Activated CD4-positive, alpha-beta T cell treated with anti-CD3 and anti-CD28 coated beads, Interleukin-2, amount 10 ng/mL, durations not matched to agents 24 days and 14 days (primary cell): ENCODE measurements at places on chromosomes 7 and 10.

- no peak overlapping the region for H3K4me3 ChIP-seq
- no peak overlapping the region for H3K27ac ChIP-seq
- no peak for DNase-seq
Observed at GRCh38 chr10:29426420-29426819, 137.6 kb downstream of the LYZL1 start.

GRCh38 chr7:303884-304573, 14.1 kb downstream of the FOXL3 start:
- H3K4me1 ChIP-seq, result no peaks in the 10 kb centered on the region
- no peak overlapping the region for H3K27ac ChIP-seq
- H3K27me3 ChIP-seq, result peaks cover 2% of the 10 kb centered on the region
- H3K36me3 ChIP-seq, result no peaks in the 10 kb centered on the region

DNA sequence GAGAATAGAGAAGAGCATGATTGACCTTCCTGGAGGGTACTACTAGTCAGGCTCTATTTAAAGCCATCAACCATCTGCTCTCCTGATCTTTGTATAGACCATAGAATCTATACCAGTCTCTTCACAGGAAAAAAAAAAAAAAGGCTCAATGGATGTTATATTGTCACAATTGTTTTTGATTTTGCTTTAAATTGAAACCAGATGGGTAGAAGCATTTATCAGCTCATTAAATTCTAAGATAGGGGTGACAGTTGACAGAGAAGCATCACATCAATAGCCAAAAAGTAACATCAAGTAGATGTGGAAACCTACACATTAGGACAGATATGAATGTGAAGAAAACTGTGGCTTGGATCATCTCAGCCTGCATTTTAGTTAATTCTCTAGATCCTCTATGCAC, 558.9 kb upstream of the MBL2 start:
- no peak overlapping the region for H3K4me3 ChIP-seq
- DNase-seq, result no peak
- H3K4me1 ChIP-seq, result no peaks in the 10 kb centered on the region
- H3K27me3 ChIP-seq, result no peaks in the 10 kb centered on the region
- no peaks in the 10 kb centered on the region for H3K36me3 ChIP-seq
- no peak overlapping the region for H3K27ac ChIP-seq

GRCh38 chr10:48973065-48973464, 33.4 kb upstream of the LRRC18 start:
- no peaks in the 10 kb centered on the region for H3K36me3 ChIP-seq
- no peaks in the 10 kb centered on the region for H3K27me3 ChIP-seq
- no peak overlapping the region for H3K27ac ChIP-seq
- no peak for DNase-seq
- H3K4me3 ChIP-seq, result no peak overlapping the region

- DNase-seq, result no peak
- H3K36me3 ChIP-seq, result no peaks in the 10 kb centered on the region
- peaks cover 20% of the 10 kb centered on the region for H3K27me3 ChIP-seq
Observed at GRCh38 chr10:122474131-122474818, 12.9 kb downstream of the HTRA1 start.

DNA sequence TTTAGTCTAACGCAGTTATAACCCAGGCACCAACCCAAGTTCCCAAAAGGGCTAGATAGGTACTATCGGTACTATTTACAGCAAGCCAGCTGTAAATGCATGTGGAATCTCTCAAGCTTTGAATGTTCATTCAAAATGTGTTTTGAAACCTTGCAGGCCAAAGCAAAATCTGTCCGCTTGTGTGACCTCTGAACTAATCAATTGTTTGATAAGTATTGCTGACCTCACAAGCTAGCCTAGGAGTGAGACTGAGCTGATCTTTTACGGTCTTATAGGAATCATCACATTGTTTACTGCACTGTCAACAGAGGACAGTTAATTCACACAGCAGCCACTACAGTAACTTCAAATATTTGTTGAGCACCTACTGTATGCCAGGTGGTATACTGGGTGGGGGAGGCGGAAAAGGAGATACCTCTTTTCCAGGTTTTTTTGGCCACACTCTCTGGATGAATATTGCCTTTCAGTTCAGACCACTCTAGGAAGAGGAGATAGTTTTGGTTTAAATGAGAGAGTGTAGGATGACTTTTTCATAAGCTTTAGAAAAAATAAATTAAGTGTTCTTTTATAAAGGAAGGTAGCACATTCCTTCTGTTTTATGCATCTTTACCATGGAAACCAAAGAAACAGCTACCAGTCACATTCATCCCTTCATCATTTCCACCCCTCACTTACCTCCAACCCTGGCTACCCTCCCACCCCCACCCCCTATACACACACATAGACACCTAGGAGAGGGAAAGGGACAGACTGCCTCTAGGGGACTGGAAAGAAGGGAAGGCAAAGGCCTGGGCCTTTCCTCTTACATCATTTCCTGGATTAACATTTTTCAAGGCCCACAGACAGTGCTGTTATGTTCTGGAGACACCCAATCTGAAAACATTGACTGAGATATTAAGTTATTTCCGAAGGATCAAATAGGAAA, 2.4 kb downstream of the PAPSS2 start:
- no peak overlapping the region for H3K4me3 ChIP-seq
- H3K4me1 ChIP-seq, result peaks cover 8% of the 10 kb centered on the region
- no peaks in the 10 kb centered on the region for H3K36me3 ChIP-seq
- peaks cover 45% of the 10 kb centered on the region for H3K27me3 ChIP-seq

- H3K36me3 ChIP-seq, result no peaks in the 10 kb centered on the region
- peaks cover 3% of the 10 kb centered on the region for H3K27me3 ChIP-seq
- H3K4me3 ChIP-seq, result no peak overlapping the region
- no peak for DNase-seq
- no peak overlapping the region for H3K27ac ChIP-seq
Observed at GRCh38 chr10:133536198-133536597, 9.0 kb downstream of the CYP2E1 start.

DNA sequence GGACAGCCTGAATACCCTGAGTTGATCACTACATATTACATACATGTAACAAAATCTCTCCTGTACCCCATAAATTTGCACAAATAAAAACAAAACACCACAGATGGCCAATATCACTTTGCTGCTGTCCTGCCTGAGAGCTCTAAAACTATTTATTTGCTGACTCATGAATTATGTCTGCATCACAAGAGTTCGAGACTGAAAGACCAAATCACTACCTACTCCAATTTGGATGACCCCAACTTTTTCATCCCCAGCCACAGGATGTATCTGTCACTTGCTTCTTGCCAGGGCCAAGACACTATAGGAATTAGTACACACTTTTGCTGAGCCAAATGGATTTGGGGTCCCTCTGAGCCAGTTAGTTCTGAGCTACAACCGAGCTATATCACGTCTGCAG, 409.7 kb upstream of the NFE2L3 start:
- H3K36me3 ChIP-seq, result no peaks in the 10 kb centered on the region
- H3K27me3 ChIP-seq, result no peaks in the 10 kb centered on the region
- H3K27ac ChIP-seq, result no peak overlapping the region
- no peak overlapping the region for H3K4me3 ChIP-seq
- H3K4me1 ChIP-seq, result no peaks in the 10 kb centered on the region

GRCh38 chr10:31765541-31765940, 163.1 kb downstream of the ARHGAP12 start:
- H3K4me1 ChIP-seq, result peaks cover 4% of the 10 kb centered on the region
- no peaks in the 10 kb centered on the region for H3K27me3 ChIP-seq
- H3K36me3 ChIP-seq, result no peaks in the 10 kb centered on the region

DNA sequence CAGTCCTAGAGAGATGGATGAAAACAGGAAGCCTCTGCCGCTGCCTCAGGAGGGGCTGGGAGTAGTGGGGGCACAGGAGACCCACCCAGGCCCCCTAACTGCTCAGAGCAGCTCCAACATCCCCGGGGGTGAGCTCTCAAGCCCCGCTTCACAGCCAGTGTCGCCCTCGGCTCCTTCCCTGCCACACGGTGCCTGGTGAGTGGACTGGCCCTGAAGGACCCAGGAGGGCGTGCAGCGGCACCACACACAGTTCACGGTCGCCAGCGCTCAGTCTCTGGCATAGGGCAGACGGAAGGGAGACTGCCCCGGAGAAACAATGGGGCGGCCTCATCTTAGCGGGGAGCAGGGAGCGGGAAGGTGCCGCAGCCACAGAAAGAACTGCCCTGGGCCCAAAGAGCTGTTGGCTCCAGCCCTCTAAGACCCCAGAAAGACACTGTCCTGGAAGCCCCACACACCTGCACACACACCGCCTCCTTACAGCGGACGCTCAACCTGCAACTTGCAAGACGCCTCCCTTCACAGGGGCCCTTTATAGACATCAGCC, 1.2 kb downstream of the CLDN15 start:
- no peaks in the 10 kb centered on the region for H3K27me3 ChIP-seq
- H3K4me1 ChIP-seq, result peaks cover 1% of the 10 kb centered on the region
- DNase-seq, result no peak
- H3K4me3 ChIP-seq, result no peak overlapping the region
- peaks cover 17% of the 10 kb centered on the region for H3K36me3 ChIP-seq

DNA sequence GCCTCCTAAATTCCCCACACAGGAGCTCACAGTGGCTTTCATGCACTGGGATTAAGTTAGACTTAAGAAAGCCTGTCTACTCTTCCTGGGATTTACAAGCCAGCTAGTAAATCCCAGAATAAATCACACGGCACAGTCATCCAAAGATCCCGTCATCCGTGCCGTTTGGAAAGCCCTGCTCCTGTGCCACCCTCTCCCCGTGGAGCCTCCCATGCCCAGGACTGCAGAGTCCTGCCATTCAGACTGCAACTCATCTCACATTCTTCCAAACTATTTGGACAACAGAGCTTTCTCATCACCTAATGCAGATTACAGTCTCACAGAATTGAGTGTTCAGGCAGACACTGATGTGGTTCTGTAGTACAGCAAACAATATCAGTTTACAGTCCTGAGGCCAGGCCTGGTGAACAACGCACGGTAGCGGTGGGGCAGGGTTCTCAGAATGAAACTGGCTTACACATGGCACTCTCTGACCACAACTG, 166.5 kb downstream of the EGFR start:
- H3K4me3 ChIP-seq, result no peak overlapping the region
- H3K4me1 ChIP-seq, result no peaks in the 10 kb centered on the region
- no peak overlapping the region for H3K27ac ChIP-seq
- DNase-seq, result no peak
- H3K27me3 ChIP-seq, result peaks cover 3% of the 10 kb centered on the region

GRCh38 chr10:31204090-31204489, 114.9 kb upstream of the ZEB1 start:
- no peak overlapping the region for H3K4me3 ChIP-seq
- no peaks in the 10 kb centered on the region for H3K4me1 ChIP-seq
- no peak overlapping the region for H3K27ac ChIP-seq
- H3K36me3 ChIP-seq, result no peaks in the 10 kb centered on the region
- DNase-seq, result no peak
- no peaks in the 10 kb centered on the region for H3K27me3 ChIP-seq

- H3K4me3 ChIP-seq, result peak overlapping the region; percentile 96
- H3K4me1 ChIP-seq, result peaks cover 19% of the 10 kb centered on the region
- peak overlapping the region; percentile 99 for H3K27ac ChIP-seq
- no peak for DNase-seq
Observed at GRCh38 chr7:120949393-120949911, 1.1 kb upstream of the ING3 start.

GRCh38 chr10:7561216-7561893, 105.4 kb downstream of the ITIH5 start:
- no peak overlapping the region for H3K27ac ChIP-seq
- no peak for DNase-seq
- H3K36me3 ChIP-seq, result no peaks in the 10 kb centered on the region
- peaks cover 5% of the 10 kb centered on the region for H3K27me3 ChIP-seq

GRCh38 chr7:51327287-51327717, 10.7 kb upstream of the COBL start:
- no peak for DNase-seq
- H3K27ac ChIP-seq, result no peak overlapping the region
- H3K27me3 ChIP-seq, result no peaks in the 10 kb centered on the region
- H3K36me3 ChIP-seq, result no peaks in the 10 kb centered on the region
- no peak overlapping the region for H3K4me3 ChIP-seq

DNA sequence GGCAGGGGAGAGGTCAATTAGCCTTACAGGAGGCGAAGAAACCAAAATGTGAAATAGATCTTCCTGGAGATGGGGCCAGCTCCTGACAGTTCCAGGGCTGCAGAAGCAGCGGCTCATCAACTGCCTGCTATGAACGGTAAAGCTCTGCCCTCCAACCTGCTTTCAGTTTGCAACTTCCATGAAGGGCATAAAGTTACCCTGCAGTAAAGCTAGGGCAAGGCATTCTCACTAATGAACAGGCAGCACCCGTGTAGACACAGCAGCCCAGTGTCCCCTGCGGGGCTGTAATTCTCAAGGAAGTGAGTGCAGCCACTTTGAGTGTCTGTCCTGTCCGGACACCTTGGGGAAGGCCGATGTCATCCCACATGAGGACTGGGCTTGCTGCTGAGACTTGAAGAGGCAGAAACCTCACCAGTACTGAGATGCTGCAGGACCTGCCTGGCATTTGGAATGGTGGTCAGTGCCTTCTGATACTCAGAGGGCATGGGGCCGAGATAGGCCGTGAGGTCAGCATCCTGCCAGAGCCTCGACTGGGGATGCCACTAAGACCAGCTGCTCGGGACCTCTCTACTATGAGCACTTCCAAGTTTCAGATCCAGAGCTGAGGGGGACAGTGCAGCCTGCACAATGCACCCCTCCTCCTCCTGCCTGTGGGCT, 26.1 kb upstream of the C10orf53 start:
- peaks cover 12% of the 10 kb centered on the region for H3K4me1 ChIP-seq
- H3K27ac ChIP-seq, result no peak overlapping the region
- DNase-seq, result peak; percentile 47
- no peak overlapping the region for H3K4me3 ChIP-seq
- H3K36me3 ChIP-seq, result no peaks in the 10 kb centered on the region
- no peaks in the 10 kb centered on the region for H3K27me3 ChIP-seq

DNA sequence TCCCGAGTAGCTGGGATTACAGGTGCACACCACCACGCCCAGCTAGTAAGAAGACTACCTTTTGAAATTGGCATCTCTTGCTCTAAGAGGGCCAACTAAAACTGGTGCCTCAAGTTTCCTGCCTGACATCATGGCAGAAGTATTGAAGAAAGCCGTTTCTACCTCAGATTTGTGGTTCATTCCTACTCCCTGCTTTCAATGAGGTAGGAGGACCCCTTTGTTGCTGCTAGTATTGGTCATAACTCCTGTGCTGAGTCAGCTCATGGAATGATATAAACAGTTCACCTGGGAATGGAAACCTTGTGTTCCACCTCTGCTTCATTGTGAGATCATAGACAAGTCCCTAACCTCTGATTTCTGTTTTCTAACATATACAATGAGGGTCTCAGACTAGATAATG, 82.8 kb downstream of the CDK6 start:
- H3K4me3 ChIP-seq, result no peak overlapping the region
- peak overlapping the region; percentile 79 for H3K27ac ChIP-seq
- H3K36me3 ChIP-seq, result peaks cover 74% of the 10 kb centered on the region
- peaks cover 59% of the 10 kb centered on the region for H3K4me1 ChIP-seq
- H3K27me3 ChIP-seq, result no peaks in the 10 kb centered on the region

DNA sequence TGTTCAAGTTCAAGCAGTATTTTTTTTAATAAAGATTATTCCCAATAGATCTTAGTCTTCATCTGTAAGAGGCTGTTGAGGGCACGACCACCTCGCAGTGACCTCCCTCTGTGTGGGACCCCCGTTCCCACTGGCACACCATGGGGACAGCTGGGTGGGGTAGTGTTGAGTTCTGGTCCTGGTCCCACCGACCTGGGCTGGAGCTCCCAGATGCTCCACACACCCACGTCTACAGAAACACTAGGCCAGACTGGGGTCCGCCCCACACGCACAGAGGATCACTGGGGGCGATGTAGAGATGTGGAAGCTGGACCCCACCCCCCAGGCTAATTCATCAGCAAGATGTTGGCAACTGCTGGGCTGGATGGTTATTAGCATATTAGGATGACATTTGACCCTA, 623.6 kb downstream of the PTPRN2 start:
- no peak overlapping the region for H3K27ac ChIP-seq
- H3K4me1 ChIP-seq, result no peaks in the 10 kb centered on the region
